8988T (cell line): ENCODE measurements at places on chromosomes 1 and 21.
A peak's percentile ranks its signal among the peaks of the same experiment; 100 is the strongest.

- no peak for DNase-seq
Observed at GRCh38 chr1:81430236-81430938, 370.3 kb upstream of the ADGRL2 start.

- DNase-seq = no peak
Observed at GRCh38 chr1:36705629-36706028, 222.9 kb upstream of the CSF3R start.

- DNase-seq = peak; percentile 34
Observed at GRCh38 chr21:46126309-46127238, 28.7 kb downstream of the COL6A2 start.

DNA sequence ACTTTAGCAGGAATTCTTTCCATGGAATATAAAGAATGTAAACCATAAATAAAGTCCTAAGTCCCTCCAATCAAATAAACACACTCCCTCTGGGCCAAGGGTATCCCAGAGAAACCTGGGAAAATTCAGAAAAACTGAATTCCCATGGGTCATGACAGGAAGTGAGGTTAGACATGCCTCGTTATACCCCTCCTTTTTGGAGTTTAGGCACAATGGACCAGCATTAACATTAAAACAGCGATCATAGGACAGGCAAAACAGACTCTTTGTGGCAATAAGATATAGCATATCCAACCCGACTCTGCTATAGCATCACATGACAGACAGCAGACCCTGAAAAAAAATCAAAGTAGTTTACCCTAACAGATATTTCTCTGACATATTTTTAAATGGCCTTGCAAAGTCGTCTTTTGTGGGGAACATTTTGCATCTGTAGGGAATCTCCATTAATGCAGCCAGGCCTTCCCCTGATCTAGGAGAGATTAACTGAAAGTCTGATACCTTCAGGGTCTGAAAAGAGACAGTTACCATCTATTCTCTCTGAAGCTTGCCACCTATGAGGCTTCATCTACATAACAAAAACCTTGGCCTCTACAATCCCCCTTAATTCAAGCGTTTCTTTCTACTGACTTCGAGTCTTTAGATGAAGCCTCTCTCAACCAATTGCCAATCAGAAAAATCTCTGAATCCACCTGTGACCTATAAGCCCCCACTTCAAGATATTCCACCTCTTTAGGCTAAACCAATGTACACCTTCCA is 143.0 kb upstream of the KCNK1 start:
- no peak for DNase-seq

DNA sequence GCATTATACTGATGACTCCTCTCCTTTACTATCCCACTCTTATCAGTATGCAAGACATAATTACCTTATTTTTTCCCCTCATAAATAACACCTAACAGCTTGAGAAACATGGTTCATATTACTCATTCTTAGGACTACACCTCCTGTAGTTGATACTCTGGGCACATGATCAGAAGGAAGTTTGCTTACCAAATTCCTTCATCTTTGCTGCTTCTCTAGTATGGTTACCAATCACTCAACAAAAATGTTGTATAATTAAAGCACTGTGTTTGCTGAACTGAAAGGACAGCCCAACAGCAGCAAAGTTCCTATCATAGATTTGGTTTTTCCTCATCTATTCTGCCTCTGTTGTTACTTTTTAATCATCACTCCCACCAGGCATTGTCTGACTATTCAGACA is 586.3 kb downstream of the LRRIQ3 start:
- no peak for DNase-seq

GRCh38 chr1:182325339-182325738 is 66.3 kb downstream of the GLUL start:
- no peak for DNase-seq

DNA sequence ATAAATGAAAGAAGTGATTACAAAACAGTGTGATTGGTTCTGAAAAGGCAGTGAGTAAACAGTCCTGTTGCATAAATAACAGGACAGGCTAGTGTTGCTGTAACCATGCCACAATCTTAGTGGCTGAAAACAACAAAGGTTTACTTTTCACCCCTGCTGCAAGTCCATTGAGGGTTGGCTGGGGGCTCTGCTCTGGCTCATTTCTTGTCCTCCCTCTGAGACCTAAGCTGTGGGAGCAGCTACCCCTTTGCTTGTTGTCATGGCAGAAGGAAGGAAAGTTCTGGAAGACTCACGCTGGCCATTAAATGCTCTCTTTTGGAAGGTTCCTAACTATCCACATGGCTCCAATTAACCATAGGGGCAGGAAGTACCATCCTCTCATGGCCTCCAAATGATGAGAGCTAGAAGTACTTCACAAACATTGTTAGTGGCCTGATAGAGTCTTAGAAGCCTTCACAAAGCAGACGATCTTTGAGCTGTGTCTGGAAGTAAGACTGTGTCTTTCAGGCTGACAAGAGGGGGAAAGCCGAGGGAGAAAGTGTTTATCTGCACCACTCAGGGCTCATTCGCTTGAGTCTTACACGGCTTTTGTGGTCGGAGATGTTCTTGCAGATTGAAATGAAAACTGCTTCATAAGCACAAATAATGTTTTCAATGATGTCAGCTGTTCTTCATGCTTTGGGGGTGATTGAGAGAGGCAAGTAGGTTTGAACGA is 11.9 kb downstream of the RCSD1 start:
- DNase-seq = no peak
